Suprapubic skin (tissue), 4 donors: ENCODE measurements at places on chromosomes 4 and X.

- no peak for DNase-seq
Observed at GRCh38 chr4:169050881-169051760, 41.1 kb upstream of the CBR4 start.

GRCh38 chr4:88308587-88308986, 24.2 kb upstream of the PPM1K start:
- DNase-seq: no peak

GRCh38 chrX:129791961-129792570, 12.3 kb downstream of the SASH3 start:
- peak; percentile 28 for DNase-seq

DNA sequence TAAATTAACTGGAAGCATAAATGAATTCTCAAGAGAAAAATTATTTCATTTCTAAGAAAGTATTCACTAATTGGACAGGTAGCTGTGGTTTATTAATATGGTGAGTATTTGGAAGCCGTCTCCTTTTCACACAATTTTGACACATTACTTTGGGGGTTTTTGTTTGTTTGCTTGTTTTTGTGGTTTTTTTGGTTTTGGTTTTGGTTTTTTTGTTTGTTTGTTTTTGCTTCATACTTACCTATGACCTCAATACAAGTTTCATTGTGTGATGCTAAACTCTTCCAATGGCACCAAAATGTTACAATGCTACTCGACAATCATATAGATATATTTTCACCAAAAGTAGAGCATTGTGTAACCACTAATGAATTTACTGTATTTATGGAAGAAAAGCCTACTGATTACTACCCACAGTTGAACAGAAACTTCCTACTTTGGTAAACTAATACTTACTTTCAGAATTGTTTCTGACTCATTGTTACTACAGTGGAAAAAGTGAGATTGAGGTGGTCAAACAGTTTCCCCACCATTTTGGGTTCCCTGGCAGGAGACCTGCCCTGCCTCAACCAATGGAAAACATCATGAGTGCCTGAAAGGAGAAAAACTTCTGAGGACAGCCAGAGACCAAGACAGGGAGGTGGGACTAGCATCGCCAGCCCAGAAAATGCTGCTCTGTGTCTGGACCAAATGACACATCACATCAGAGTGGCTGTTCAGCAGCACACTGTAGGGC, 443.1 kb downstream of the HNRNPD start:
- no peak for DNase-seq

- no peak for DNase-seq
Observed at GRCh38 chrX:10483191-10483831, 137.1 kb downstream of the MID1 start.

GRCh38 chr4:47031011-47031678, at the start of gene GABRB1:
Gene GABRB1 (plus strand): TSS chr4:47031567.
- no peak for DNase-seq

DNA sequence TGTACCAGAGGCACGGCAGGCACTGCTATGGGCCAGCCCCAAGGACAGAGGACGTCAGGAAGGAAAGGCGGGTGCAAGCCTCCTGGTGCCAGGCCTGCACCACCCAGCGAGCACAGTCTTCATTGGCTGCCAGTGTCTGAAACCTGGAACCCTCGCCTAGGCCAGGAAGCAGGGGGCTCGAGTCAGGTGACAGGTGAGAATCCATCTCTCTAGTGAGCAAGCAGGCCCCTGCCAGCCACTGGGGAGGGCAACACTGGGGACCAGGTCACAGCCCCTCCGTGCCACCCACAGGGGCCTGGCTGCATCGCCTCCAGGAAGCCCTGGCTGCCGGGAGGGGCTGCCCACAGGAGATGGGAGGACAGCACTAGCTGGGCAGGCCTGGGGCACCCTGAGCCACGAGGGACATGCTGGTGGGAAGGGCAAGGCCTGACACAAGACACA, 6.9 kb upstream of the HAUS3 start:
- DNase-seq: no peak

GRCh38 chr4:132062611-132063239, 1086.4 kb upstream of the PCDH10 start:
- DNase-seq: no peak

DNA sequence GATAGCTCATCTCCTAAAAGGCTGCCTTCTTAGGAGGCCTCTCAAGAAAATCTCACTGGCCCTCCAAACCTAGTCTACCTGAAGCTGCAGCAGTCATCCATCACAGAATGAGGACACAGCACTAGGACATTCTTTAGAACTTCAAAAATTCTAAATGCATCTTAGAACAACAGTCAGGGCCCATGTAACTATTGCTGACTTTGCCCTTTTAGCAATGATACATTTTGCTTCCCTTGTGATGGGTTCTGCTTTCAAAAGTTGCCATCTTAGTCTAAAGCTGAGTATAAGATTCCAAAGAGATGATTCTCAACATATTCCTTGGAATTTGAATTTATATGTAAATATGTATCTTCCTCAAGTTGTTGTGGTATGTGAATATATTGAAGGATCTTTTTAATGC, 793.0 kb downstream of the RAB28 start:
- no peak for DNase-seq

DNA sequence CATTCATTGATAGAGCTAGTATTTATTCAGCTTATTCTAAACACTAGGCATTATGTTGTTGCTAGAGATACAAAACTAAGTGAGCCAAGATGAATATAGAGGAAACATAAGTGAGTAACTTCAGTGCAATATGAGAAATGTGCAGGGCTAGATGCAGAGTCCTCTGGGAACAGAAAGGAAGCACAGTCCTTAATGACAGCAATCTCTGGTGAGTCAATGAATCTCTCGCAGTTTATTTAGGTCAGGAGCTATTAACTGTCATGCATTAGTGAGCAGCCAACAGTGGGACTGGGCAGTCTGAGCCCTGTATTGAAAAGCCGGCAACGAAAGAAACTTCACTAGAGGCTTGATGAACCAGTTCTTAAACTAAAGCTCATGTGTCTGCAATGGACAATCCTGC, 598.1 kb upstream of the MAGEB2 start:
- no peak for DNase-seq

GRCh38 chrX:41293269-41293668, 40.7 kb upstream of the DDX3X start:
- no peak for DNase-seq

- no peak for DNase-seq
Observed at GRCh38 chrX:41442824-41443550, 4.2 kb upstream of the NYX start.

DNA sequence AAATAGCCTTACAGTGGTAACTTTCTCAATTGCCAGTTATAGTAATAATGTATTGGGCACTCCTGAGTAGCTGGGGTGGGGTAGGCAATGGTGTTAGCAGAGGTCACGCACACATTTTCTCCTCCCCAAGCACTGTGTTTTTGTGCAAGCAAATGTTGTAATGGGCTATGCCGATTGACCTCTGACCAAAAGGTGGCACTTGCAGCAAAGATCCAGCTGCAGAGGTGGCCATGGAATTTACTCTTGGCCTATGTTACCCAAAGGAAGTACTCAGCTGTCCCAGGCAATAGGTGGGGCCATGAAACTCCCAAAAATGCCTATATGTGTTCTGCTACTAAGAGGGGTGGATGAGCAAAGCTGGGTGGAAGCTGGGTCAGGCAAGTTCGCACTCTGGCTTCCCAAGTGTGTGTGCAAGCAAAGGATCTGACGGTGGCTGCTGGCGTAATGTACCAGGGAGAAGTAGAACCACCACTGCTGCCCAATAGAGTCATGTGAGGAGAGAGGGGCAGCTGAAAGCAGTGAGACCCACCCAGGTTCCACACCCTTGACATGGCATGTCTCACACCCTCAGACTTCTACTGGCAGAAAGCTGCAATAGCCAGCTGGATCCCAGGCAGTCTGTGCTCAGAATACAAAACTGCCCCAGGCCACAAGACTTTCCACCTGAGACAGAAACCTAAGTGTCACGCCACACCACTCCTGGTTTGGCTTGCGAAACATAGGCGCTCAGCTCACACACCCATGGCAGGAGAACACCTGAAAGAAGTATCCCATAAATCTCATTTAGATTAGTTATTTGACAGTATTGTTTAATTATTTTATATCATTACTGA, 353.3 kb upstream of the EMCN start:
- DNase-seq: peak; percentile 56

DNA sequence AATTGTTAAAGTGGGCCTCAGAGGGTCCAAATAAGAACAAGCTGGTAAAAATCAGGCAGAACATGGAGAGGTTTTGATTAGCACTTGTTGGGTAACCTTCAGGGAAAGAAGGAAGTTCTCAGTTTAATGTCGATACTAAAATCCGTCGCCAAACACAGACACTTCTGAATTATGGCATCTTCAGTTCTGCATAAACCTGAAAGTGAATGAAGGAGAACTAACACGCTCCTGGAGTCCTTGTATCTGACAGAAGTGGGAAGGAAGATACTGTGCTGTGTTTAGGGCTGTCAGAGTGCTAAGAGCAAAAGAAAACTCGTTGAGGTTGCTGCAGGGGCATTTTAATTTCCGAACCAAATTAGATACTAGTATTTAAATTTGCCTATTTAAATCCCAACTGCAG, 106.2 kb downstream of the TMA16 start:
- DNase-seq: no peak

GRCh38 chr4:7906171-7906701, 33.4 kb downstream of the AFAP1 start:
- no peak for DNase-seq

DNA sequence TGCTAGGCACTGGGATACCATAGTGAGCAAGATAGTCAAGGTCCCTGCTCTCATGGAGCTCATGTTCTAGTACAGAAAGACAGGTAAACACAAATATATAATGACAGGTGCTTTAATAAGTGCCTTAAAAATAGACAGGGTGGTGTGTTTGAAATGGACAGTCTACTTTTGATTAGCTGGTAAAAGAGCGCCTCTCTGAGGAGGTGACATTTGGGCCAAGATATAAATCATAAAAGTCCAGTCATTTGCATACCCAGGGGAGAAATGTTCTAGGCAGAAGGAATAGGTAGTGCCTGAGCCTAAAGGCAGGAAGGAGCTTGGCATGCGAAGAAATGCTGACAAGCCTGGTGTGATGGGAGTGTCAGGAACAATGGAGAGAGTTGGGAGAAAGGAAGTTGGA, 83.6 kb downstream of the DNAAF6 start:
- no peak for DNase-seq

DNA sequence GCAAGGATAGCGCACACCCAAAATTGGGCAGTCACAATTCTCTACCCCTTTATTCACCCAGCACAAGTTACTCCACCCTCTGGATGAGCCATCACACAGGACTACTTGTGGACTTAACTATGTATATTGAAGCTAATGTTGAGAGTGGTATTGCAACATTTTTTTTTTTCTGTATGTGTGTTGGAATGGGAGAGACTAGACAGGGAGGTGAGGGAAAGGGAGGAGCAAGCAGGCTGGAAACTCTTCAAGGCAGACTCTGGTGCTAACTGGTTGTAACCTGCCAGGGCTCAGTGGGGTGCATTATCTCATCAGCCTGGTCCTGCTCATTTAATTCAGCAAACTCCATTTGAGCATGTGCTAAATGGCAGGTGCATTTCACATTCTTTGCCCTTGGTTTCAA, 18.4 kb upstream of the CWH43 start:
- no peak for DNase-seq

- DNase-seq: no peak
Observed at GRCh38 chr4:1686440-1687036, 2.4 kb upstream of the FAM53A start.

DNA sequence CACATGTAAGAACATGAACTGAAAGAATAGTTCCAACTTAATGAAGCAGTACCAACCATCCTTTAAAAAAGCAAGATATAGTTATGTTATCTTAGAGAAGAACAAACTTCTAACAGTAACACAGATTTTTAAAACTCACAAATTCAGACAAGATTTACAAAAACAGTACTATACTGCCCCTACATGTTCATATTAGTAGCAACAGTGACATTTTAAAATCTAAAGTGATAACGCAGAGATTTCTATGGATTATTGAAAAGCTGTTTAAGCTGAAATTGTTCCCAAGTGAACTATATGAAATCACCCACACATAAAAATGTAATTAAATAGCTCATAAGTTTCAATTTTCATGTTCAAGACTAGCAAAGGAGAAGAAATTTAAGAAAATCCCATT, 166.0 kb downstream of the FBXW7 start:
- DNase-seq: no peak

DNA sequence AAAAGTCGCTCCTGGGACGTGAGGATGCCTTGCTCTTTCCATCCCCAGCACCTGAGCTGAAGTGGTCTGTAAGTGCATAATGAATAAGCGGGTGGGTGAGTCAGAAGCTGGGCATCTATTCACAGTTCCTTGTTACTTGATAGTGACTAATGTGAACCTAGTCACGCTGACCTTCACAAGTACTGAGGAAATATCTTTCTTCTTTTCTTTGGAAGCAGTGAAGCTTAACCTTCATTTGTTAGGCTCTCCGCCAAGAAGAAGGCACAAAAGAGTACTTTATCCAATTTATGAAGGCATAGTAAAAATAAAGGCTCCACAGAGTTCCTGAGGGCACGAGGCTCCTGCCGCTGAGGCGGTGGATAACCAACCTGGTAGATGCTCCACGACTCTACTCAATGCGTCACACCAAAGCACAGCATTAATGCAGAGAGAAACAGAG, 475.7 kb upstream of the SLIT2 start:
- DNase-seq: no peak

DNA sequence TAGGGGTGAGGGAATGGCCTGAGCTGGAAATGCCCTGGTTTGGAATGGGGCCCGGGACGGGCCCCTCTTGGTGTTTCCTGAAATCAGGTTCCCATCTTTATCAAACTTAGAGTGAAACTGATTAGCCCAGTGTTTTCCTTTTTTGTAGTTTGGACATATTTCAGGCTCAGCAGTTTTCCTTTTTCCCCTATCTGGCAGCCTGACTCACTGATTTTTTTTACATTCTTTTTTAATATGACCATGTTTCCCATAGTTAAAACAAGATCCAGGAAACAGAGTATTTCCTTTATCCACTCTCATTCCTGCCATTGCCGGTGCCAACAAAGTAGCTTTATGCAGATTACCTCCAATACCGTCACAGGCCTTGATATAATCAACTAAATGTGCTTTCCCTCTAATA, 20.5 kb upstream of the C4orf17 start:
- no peak for DNase-seq

DNA sequence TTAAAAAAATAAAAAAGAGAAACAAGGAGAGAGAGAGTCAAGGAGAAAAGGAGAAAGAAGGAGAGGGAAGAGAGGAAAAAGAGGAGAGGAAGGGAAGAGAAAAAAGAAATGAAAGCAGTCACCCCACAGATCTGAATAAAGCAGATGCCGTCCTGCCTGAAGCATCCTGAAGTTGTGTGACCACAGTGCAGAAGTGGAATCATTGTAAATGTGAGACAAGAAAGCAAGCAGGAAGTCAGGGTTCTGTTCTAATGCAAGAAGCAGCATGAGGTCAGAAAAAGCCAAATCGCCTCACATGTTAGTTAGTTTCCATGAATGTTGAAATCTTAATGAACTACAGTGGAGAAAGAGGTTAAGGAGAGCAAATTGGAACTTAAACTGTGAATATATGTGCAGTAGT, 692.5 kb downstream of the CENPC start:
- no peak for DNase-seq
